ENCODE measurements at places on chromosomes 2 and 18. TPM values are rescaled to one million over a fixed set of nuclear protein-coding genes. Genes with fewer than 3 reads are reported as not detected.

INPP5D gene
- total RNA-seq = 8.0 TPM

RESP18 gene
- total RNA-seq = not detected

DNA sequence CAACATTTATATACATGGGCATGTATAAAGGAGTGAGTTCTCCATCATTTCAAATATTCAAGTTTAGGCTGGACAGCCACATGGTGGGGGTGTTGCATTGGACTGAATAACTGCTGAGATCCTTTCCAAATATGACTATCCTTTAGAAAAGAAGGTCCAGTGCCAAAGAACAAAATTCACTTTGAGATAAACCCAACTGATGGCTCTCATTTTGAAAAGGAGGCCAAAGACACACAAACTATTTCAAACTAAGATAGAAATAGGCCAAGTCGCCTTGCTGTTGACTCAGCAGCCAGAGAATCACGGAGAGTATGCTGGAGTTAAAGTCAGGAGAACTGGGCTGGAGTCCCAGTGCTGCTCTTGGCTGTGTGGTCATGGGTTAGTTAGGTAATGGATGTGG, 204.5 kb upstream of the LRATD1 start:
- no peak for DNase-seq

- peak; percentile 8 for DNase-seq
These were observed 6.4 kb downstream of the DPYSL5 start for GRCh38 chr2:26854283-26854827.

GRCh38 chr2:54258166-54258565, 2.1 kb upstream of the TSPYL6 start:
- no peak for DNase-seq

GRCh38 chr2:42849311-42849710, 56.9 kb upstream of the HAAO start:
- DNase-seq = no peak

- DNase-seq = peak; percentile 83
These were observed 5.1 kb upstream of the PIEZO2 start for GRCh38 chr18:11154368-11154989.

DNA sequence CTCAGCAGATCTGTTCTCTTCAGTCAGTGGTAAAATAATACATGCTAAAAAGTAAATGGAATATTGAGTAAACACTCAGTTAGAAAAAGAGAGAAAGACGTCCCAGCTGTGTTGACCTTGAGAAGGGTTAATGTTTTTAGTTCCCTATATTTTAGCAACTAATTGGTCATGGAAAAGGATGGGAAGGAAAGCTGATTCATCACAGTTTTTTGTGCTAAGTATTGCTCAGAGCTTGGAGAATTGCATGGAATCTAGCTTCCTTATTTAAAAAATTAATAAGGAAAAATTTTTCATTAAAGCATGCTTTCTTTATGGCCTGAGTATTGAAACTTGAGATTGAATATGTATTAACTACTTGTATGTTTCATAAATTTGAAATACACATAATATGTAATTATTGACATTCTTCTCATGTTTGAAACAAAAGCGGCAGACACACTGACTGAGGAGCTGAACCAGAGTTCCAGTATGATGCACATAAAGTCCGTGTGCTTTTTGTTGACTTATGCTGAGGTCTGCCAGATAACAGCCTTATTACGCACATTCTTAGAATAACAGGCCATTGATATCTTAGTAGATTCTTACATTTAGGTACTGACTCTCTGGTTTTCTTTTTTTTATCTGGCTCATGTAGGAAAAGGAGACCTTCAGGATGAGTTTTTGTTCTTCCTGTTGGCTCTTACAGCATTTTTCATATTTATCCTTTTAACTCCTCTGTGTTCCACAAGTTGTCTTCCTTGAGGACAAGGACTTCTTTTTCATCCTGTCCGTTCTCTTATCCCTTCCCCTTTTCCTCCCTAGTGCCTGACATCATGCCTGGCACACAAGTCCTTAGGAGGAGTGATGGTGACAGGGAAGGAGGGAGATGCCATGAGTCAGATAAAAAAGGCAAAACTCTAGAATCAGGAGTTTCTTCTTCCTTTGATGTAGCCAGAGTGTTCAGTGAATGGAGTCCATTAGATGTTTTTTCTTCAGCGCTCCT, 194.1 kb downstream of the PTPRM start:
- DNase-seq = no peak

GRCh38 chr2:16161085-16161565, 220.8 kb downstream of the MYCN start:
- DNase-seq = peak; percentile 66

GRCh38 chr2:188865681-188866080, 108.5 kb upstream of the COL3A1 start:
- no peak for DNase-seq

DNA sequence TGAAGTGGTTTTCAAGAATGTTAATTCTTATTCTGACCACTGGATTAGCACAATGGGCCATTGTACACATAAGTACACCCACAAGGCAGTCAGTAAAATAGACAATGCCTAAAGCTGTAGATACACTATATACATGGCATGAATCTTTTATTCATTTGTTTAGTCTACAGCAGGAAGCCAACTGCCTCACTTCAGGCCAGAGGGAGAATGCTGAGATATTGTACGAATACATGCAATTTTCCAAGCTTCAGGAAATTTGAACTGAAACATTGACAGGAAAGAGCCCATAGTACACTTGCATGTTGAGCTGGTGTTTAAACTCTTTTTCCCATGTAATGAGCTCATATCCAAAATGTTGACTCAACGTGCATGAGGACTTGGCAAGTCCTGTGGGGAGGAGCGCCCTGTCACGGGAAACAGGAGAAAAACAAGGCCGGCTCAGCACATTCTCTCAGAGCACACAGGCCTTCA, 111.6 kb upstream of the CYP1B1 start:
- DNase-seq = peak; percentile 93
